ENCODE measurements at places on chromosomes 13 and 19.

- ATAC-seq = no peak
Observed at GRCh38 chr19:5952193-5953029, 25.5 kb downstream of the RANBP3 start.

- no peak for ATAC-seq
Observed at GRCh38 chr13:46594374-46595078, 41.6 kb downstream of the LRCH1 start.

DNA sequence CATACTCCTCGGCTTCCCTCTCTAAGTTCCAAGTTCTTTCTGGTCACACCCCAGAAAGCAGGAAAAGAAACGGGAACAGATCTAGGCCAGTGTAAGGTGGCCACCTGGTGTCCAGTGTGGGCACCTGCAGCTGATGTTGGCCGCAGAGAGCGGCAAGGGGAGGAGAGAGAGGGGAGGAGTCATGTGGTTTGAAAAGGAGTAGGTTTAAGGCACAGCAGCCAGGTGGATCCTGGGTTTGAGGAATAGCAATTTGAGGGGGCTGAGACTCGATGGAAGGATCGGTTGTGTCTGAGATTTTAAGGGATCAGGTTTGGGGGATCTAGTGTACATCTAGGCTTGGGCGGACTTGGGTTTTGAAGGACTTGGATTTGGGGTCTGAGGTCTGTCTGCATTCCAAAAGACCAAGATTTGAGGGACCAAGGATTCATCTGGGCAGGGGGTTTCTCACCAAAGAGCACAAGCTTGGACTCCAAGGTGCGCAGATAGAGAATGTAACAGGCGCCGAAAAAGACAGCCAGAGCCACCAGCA is 1.2 kb downstream of the RABAC1 start:
- peak; percentile 68 for ATAC-seq

DNA sequence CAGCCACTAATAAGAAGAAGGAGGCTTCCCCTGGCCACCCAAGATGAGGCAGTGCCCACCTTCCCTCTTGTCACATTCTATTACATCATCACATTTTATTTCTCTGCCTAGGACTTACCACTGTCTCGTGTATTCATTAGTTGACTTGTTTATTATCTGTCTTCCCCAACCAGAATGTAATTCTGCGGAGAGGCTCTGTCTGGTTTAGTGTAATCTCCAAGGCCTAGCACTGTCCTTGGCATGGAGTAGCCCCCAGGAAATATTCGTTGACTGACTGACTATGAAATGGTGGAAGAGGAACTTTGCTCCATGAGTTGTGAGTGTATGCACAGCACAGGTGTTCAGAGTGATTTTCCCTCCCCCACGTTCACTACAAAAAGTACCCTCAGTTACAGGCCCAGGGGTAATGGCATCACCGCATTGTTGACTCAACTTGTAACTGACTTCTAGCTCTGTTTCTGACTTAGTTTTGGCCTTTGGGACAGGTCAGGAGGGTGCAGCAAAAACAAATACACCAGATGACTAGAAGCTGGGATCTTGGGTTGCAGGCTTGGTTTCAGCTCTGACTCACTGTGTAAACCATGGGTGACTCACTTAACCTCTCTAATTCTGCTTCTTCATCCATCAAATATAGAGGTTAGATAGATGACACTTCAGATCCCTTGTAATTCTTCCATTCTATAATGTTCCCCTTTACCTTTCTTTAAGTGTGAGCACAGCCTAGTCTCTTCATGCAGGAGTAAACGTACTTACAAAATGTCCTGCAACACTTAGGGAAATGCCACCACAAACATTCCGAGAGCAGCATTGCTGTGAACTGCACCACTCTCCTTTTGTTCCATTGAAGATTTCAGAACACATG is 229.7 kb downstream of the KCNRG start:
- ATAC-seq = no peak

DNA sequence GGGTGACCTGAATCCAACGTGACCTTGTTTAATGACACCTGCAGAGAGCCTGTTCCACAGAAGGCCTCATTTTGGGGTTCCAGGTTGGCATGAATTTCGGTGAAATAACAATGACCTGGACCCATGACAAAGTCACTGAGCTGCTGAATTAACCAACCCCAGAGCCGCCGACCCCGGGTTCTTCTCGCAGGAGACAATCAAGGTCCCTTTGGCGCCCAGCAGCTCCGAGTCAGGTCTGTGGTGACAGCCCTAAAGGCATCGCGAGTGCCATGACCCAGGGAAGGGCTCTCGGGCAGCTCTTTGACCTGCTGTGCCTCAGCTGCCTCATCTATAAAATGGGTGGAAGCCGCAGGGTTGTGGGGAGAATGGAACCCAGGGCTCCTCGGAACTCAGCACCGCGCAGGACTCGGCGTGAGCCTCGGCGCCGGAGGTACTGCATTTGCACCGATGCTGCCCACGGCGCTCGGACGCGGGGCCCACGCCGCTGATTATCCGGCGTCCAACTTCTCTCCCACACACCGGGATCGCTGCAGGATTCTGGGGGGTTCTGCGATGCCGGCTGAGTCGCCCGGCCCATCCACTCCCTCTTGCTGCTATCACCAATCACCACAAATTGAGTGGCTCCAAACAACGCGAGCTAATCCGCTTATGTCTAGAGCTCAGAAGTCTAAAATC is 5.7 kb downstream of the SHC2 start:
- no peak for ATAC-seq

GRCh38 chr19:56126983-56127780 is 6.1 kb upstream of the ZNF787 start:
- no peak for ATAC-seq

- ATAC-seq = no peak
Observed at GRCh38 chr13:98406427-98406826, 170.5 kb downstream of the STK24 start.

DNA sequence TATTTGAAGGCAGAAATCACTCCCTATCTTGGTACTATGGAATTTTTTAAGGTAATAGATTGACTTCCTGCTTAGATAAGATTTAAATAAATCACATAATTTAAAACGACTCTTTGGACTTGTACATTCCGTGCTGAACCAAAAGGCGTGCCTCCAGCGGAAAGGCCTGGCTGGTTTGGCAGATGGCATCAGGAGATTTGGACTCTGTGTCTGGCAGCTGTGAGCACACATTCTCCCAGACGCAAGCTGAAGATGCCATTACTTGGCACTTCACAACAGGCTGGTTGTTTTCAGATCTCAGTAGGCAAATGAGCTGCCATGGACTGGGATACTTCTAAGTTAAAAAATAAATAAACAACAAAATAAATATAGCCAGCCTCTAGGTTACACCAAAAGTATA is 104.5 kb upstream of the SLC15A1 start:
- no peak for ATAC-seq

Data from gastroesophageal sphincter (tissue), 4 donors.